LNCaP clone FGC (cell line): ENCODE measurements at places on chromosomes 7 and 10.

DNA sequence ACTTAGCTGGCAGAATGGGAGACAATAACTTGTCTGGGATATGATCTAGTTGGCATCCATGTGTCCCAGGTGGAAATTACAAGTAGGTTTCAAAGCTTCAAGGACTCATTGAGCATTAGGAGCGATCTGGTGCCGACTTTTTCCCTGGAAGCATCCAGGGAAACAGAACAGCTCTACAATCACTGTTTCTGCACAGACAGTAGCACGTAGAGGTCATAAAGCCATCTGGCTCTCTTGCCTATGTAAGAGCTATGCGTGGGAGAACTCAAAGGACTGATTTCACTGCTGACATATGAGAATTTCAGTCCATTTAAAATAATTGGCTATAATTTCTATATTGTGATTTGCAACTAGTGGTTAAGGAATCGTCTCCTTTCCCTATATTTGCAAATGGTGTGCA lies 791.7 kb downstream of the REEP3 start:
- no peak for DNase-seq

GRCh38 chr7:15459018-15459615 lies 102.7 kb downstream of the AGMO start:
- no peak for DNase-seq

- no peak for DNase-seq
These were observed 2.1 kb downstream of the GLCCI1 start for GRCh38 chr7:7970531-7971307.

- no peak for DNase-seq
These were observed 1060.6 kb upstream of the AUTS2 start for GRCh38 chr7:68537774-68538071.

GRCh38 chr7:129898502-129899160 lies 54.1 kb downstream of the UBE2H start:
- DNase-seq = peak; percentile 82

GRCh38 chr10:104472957-104473745 lies 119.5 kb downstream of the CFAP58 start:
- DNase-seq = peak; percentile 59

DNA sequence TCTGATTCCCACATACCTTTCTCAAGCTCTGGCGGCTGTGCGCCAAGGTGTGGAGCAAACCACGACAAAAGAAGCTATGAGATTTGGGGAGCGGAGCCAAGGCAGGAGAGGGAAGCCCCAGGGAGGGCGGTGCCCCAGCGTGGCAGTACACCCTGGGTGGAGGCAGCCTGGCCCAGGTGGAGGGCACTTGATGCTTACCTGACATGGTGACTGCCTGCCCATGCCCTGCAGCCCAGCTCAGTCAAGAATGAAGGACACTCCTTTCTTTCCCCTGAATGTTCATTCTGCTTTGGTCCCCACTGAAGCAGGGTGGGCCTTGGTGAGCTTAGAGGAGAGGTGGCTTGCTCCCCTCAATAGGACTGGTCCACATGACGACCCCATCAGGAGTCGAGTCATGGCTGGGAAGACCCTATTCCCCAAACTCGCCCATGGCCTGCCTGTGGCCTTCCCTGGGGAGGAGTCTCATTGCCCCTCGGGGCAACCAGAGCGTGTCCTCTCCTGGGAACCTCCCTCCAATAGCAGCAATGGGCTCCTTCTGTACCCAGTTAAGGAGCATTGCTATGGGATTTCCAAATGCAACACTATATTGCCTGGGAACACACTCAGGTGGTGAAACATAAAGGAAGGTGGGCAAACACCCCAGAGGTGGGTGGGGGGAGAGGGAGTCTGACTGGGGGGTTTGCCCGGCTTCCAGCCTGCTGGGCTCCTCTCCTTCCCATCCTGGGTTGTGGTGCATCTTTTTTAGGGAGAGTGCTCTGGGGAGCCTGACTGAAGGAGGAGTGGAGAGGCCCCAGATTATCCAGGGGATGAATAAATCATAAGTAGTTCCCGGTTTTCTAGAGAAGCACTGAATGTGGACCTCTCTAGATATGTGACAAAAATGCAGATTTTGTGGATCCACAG lies 22.7 kb downstream of the RAMP3 start:
- DNase-seq = no peak

DNA sequence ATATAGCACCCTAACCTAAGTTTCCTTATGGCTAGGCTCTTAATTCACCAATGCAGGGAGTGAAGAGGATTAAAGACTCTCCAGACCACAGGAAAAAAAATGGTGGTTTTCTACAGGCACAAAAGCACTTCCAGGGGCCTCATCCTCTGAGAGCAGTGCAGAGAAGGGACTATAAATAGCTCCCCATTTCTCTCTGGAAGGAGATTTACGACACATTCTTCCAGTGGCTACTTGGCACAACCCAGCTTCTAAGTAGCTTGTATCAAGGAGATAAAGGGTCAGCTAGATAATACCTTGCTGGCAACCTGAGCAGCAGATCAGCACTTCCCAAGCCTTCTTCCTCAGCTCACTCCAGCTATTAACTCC lies 73.5 kb downstream of the CRPPA start:
- DNase-seq = no peak

GRCh38 chr7:45665172-45665571 lies 91.0 kb downstream of the ADCY1 start:
- no peak for DNase-seq

DNA sequence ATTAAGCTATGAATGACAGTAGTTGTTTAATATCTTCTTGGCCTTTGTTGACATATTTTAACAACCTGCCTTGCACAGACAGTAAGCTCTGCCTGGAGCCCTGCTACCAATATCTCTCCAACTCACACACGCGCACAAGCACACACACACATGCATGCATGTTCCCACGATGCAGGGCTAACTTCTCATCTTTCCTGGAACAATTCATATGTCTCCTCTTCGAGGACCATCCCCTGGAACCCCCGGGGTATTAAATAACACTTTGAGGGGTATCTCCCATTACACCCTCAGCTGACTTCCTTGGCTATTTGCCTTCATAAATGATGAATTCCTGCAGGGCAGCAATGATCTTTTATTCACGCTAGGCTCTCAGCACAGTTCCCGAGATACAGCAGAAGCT lies 258.0 kb downstream of the TRIL start:
- DNase-seq = no peak

GRCh38 chr10:129820451-129820850 lies 143.6 kb downstream of the EBF3 start:
- peak; percentile 93 for DNase-seq

DNA sequence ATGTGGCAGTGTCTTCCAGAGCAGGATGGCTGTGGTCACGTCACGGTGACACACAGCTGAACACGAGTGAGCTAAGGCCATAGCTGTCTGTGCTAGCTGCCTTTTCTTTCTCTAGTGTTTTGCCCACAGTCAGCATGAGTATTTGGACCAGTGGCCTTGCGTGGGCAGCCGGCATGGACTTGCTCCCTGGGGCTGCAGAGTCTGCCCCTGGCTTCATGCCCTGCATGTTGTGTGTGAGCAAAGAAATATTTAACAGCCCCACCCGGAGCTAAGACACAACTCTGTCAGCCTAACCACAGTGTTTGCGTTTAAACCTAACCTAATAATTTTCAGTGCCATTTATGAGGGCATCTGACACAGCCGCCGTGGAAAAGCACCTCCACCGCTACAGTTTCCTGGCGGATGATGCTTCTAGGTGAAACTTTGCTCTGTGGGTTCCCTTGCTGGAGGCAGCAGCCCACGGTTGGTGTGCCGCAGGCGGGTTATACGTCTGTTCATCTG lies 14.6 kb downstream of the CHST12 start:
- no peak for DNase-seq

DNA sequence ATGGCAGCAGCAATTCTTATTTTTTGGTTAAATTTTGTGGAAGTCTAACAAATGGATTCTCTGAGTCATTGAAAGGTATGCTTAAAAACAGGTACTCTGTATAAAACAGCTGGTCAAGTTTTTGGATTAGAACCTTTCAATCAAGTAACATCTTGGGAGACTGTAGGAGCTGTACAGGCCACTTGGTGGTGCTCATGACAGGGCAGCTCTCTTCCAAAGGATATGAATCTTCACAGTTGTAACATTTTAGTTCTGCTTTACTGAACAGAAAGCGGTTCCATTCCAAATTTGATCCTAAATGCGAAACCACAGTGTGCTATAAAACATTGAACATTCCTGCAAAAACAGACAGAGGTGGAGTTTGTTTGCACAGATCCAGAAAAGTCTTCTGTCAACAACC lies 44.5 kb upstream of the AGR3 start:
- no peak for DNase-seq

DNA sequence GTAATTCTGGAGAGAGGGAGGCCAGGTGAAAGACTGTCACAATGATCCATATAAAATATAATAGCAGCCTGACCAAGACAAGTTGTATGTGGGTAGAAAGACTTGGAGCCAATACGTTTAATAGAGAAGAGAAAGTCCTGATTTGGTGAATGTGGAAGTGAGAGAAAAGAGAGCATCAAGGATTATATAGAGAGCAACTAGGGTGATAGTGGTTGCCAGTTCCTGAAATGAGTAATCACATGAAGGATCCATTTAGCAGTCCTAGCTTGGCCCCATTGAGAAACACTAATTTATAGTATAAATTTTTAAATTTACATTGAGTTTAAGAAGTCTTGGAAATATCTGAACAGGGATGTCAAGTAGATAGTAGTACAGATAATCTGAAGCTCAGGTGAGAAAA lies 74.0 kb downstream of the AASS start:
- DNase-seq = no peak

DNA sequence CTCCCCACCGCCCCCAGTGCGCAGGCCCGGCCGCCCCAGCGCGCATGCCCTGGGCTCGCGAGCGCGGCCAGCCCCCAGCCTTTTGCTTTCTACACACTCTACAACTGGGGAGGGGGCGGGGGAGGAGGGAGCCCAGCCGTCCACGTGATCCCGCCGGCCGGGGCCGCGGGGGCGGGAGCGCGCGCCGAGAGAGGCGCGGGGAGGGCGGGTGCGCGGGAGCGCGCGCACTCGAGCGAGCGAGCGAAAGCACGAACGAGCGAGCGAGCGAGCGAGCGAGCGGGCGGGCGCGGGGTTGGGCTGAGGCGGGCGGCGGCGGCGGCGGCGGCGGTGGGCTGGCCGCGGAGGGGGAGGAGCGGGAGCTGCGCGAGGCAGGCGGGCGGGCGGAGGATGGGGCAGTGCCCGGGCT lies at the start of gene AUTS2:
Gene AUTS2, plus strand, starts transcription at position 395 of the 406 bp plus-strand sequence. CDS start 1,179 bp downstream, outside the sequence.
- peak; percentile 18 for DNase-seq

GRCh38 chr10:44959247-44960087 lies at the start of gene RASSF4:
RASSF4 (plus strand) TSS chr10:44959802; CDS start chr10:44970203, 10,401 bp downstream.
- DNase-seq = peak; percentile 37

DNA sequence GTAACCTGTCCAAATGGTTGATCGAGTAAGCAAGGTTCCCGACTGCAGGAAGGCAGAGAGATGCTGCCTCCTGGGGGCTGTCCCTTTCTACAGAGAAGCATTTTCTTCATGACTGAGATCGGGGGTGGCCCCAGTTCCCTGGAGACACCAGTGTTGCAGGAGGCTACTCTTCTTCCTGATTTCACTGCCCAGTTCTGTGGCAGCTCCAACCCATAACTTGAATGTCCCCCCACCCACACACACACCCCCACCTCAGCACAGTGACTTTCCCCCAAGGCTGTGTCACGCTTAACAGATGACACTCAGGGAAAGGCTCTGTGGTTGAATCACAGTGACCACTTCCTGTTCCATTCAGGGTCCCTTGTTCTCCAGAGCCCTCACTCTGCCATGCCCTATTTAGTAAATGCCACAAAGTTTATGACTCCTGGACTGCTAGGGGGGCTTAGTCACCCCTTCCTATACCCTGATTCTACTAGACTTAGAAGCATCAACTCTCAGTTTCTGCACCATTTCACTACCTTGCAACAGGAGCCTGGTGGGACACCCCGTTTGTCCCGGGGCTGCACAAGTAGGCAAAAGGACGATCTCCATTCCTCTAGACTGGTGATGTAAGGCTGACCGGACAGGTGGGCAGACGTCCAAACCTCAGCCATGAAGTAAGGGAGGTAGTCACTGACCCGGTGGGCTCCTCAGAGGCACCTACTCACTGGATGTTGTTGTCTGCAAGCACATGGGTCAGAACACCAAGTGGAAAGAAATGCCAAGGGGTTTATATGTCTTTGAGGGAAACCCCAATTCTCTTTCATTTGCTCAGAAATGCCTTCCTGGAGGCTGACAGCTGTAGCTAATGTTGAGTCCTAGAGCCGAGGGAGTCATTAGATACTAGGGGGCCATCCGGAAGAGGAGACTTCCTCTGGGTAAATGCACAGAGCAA lies 31.3 kb upstream of the SMC3 start:
- no peak for DNase-seq

- no peak for DNase-seq
These were observed 219.5 kb upstream of the AOAH start for GRCh38 chr7:36943591-36944435.

DNA sequence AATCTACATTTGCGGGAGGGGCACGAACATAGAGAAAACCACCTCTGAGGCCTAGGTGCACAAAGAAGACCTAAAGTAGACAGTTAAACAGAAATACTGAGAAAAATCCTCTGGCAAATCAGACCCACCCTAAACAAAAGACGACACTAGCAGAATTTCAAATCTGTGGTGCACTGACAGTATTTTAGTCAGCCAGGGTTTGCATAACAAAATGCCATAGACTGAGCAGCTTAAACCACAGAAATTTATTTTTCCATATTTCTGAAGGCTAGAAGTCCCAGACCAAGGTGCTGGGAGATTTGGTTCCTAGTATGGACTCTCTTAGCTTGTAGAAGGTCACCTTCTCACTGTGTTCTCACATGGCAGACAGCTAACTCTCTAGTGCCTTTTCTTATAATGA lies 26.3 kb downstream of the IPMK start:
- DNase-seq = no peak

DNA sequence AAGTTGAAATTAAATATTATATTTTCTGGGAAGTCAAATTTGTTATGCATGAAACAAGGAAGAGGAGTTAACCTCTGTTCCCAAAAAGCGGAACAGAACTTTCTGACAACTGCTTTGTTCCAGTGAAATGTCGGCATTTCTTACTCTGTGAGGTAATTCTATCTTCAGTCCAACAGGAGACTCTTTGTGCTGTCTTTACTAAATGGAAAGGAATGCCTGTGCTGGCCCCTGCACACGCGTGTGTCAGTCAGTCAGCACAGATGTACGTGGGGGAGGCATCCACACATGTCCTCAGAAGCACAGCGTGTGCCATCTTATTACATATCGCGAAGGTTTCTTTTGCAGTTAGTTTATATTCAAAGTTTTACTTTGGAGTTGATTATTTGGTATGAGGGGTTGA lies 37.5 kb downstream of the NET1 start:
- DNase-seq = no peak

DNA sequence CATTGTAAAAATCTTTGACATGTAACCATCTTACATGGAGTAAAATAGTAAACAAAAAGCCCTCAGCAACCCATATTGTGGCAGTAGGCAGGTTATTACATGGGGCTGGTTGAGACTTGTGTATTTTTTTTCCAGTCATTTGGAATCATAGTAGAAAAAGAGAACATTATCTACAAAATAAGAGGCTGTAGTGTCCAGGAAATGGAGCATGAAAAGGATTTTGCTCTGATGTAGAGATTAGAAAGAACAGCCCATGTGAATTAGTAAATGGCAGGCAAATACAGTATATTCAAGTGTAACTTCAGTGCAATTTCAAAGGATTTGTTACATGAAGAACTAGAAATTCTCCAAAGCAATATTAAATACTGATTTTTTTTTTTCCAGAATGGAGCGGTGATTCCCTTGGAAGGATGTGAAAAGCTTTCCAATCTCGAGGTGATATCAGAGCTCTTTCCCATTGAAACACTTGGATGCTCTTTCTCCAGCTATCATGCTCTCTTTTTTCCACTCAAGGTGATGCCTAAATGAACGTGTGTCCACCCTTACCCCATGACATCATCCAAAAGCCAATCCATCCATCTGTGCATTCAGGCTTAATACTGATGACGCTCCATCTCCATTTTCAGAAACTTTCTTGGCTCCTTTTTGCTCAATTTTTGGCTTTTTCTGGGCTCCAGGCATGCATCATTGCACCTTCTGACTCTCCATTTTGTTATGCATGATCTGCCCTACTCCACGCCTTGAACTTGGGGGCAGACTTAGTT lies 1034.7 kb downstream of the TYW1 start:
- DNase-seq = no peak
